Stimulated activated CD4-positive, alpha-beta T cell treated with anti-CD3 and anti-CD28 coated beads, Interleukin-1b, Interleukin-23, amount 100 ng/mL, for 1 hour (primary cell): ENCODE measurements at places on chromosomes 2 and 18.
A peak's percentile ranks its signal among the peaks of the same experiment; 100 is the strongest.

- no peak for DNase-seq
These were observed 11.7 kb downstream of the COLEC11 start for GRCh38 chr2:3606370-3607201.

GRCh38 chr2:184004948-184005672, 593.2 kb upstream of the ZNF804A start:
- no peak for DNase-seq

DNA sequence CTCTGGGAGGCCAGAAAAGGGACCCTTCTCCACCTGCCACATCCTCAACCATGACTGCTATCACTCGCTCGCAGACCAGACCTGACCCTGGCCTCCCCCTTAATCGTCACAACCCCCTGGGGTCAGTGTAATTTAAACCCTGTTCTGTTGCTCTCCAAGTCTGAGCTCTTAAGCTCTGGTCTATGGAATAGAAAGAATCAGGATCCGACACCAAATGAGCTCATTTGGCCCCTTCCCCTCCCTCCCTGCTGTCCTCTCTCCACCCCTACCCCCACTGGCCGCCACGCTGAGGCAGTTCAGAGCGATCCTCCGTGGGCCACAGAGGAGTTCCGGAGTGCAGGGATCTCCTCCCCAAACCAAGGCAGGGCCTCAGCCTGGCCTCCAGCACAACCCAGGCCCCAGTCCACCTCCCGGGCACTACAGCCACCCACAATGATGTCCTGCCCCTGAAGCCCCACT, 5.3 kb downstream of the DNMT3A start:
- DNase-seq: no peak

GRCh38 chr2:201116959-201117734, 1.2 kb downstream of the CFLAR start:
- DNase-seq: no peak

DNA sequence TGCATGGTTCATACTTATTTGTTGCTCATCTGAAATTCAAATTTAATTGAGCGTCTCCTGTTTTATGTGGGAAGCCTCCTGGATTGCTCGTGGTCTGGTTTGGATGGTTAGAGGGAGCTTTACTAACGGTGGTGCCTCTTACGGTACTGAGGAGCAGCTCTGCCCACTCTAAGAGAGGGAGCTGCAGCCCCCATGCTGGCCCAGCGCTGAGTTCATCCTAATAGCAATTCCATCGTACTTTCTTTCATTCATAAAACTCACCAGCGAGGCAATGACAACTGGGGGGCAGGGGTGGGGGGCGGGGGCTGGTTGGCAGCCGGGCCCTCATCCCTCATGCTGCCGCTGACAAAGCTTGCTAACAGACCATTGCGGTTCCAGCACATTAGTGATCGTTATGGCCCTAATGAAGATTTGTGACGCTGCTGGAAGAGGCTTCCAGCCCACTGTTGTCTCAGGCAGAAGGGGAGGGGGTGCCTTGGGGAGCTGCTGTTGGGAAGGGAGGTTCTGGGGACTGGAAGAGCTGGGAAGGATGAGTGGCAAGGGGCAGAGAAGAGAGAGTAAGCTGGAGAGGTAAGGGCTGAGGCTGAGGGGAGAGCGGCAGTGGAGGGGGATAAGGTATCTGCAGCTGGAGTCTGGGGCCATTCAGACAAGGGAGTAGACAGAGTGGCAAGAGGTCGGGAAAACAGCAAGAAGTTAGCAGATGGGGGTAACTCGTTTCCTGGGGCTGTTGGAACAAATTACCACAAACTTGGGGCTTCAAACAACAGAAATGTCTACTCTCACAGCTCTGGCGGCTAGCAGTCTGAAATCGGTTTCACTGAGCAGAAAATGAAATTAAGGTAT, 238.1 kb downstream of the LPIN1 start:
- no peak for DNase-seq

DNA sequence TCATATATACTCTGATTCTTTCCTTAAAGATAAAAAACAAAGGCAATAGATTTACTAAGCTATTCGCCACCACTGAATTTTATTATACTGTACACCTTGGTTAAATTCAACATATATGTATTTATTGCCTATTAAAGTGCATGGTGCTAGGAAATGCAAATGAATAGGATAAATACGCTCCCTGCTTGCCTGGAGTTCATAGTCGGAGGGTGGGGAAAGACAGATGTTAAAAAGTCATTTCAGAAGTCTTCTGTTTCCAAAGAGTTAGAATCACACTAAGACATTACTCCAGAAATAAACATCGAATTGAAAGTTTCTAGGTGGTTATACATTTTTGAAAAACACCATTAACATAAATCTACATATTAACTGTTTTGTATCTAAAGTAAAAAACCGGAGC, 19.8 kb downstream of the C1D start:
- no peak for DNase-seq

GRCh38 chr18:45852631-45853030, 27.2 kb downstream of the SIGLEC15 start:
- DNase-seq: no peak

- no peak for DNase-seq
These were observed 970 bp upstream of the ADCYAP1 start for GRCh38 chr18:903701-904100.

DNA sequence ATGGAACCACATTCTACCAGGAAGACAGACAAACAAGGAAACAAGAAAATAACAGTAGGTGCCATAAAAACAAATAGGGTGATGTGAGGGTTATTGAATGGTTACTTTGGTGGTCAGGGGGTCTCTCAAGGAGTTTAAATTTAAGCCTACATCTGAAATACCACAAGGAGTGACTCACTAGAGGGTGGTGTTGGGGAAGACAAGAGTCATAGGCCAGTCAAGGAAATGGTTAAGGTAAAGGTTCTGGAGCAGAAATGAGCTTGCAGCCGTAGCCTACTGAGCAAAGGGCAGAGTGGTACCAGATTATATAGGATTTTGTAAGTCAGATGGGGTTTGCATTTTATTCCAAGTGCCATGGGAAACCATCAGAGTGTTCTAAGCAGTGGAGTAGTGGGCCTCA, 135.6 kb upstream of the DAPL1 start:
- DNase-seq: no peak

- no peak for DNase-seq
These were observed 44.5 kb downstream of the TNS1 start for GRCh38 chr2:217958206-217958883.

GRCh38 chr18:59696311-59697235, 650 bp downstream of the CCBE1 start:
- no peak for DNase-seq

DNA sequence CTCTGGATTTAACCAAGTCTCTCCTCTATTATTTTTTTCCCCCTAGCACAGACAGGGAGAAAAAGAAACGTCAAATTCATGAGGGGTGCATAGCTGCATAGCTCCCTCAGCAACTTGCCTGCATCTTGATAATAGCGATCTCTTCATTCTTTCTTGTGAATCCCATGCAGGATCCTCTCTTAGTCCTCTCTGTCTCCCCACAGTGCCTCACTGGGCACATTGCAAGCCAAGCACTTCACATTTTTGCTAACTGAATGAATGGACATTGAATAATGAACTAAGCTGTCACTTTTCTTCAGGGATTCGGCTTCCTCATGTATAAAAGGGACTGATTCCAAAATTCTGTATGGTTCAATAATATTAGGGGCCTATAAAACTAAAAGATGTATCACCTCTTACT, 2.9 kb upstream of the EPB41L3 start:
- DNase-seq: no peak

DNA sequence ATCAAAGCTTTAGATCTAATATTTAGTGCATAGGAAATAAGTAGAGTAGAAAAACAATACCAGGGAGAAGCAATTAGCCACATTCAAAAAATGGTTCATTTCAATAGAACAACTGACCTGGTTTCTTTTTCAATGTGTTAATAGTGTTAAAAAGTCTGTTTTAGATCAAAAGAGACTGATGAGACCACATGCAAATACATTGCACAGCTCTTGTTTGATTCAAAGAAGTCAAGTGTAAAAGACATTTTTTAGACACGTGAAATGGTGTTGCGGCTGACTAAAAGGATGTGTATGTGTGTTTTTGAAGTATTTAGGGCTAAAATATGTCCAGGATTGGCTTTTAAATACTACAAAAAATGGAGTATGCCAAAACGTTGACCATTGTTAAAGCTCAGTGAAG, 1.2 kb upstream of the AOX1 start:
- no peak for DNase-seq

GRCh38 chr2:102841107-102841840, 79.4 kb downstream of the TMEM182 start:
- DNase-seq: no peak

GRCh38 chr18:11654736-11655605, 34.1 kb upstream of the GNAL start:
- DNase-seq: no peak

- DNase-seq: no peak
These were observed 97.4 kb downstream of the ADAM23 start for GRCh38 chr2:206540757-206541156.

DNA sequence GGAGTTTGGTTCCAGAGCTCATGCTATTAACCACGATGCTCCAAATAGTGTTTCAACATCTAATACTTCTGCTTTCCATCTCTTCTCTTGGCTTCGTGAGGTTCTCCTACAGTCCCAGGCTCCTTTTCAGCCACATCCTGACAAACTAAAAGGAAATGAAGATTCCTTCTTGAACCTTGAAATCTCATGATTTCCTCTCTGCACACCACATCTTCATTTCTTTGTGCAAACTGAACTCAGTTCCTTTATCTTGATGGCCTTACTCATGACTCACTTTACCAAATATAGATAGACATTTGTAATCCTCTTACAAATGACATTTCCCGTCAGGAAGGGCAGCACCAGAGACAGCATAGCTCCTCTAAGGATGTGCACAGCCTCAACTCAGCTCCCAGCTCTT, 50.0 kb upstream of the ITGA4 start:
- DNase-seq: no peak

DNA sequence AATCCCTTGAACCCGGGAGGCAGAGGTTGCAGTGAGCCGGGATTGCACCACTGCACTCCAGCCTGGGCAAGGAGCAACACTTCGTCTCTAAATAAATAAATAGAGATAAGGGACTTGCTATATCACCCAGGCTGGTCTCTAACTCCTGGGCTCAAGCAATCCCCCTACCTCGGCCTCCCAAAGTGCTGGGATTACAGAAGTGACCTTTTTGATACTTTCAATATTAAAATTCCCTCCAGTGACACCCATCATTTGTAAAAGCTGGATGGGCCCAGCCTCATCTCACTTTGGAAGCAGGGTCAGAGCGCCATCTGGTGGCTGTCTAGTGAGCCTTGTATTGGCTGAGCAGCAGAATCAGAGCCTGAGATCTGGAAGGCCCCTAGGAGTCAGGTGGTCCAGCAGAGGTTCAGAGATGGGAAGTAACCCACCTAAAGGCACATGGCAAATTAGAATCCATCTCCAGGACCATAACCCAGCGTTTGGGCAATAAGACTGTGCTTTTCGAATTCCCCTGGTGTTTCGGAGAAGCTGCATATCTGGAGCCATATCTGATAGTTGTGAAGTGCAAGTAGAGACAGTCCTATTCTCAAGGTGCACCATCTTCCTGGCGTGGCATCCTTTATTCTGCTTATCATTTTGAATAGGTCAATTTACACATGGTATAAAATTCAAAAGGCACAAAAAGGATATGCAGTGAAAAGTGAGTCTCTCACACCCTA, 18.3 kb upstream of the SLC35F6 start:
- DNase-seq: peak; percentile 39

GRCh38 chr2:39069136-39069515, 51.7 kb downstream of the SOS1 start:
- no peak for DNase-seq

GRCh38 chr2:10389573-10389972, 58.6 kb downstream of the ODC1 start:
- DNase-seq: no peak

- peak; percentile 65 for DNase-seq
These were observed at the start of gene SNRNP27 for GRCh38 chr2:69893684-69894551. SNRNP27 (plus strand) TSS chr2:69893956; CDS start chr2:69893985, 29 bp downstream.

DNA sequence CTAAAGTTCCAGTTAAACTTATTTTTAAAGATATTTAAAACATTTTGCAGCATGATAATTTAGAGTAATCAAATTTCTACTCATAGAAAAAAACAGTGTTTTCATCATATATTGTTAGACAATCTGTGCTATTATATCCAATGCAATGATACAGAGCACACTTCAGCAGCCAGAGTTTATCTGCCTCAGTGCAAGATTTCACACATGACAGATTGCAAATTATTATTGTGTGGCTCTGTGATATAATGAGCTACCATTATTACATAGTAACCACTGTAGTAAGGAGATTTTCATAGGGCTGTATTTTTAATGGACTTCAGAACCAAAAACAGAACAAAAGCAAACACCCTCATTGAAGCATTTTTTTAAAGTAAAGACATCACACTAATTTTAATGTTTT, 762.4 kb downstream of the DSC3 start:
- DNase-seq: no peak

DNA sequence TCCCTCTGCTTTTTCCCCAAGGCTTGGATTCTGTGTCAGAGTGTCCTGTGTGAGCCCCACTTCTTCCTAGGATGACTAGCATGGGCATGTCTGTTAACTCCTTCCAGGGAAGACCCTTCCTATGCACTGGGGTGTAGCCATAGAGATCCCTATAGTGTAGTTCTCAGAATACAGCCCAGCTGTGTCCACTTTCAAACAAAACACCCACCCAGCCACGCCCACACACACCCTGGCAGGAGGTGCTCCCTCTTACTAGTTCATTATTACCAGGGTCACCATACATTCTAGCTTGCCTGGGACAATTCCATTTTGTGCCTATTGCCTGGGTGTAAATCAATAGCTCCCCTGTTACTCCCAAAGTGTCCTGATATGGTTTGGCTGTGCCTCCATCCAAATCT, 195.6 kb downstream of the MYCN start:
- no peak for DNase-seq

DNA sequence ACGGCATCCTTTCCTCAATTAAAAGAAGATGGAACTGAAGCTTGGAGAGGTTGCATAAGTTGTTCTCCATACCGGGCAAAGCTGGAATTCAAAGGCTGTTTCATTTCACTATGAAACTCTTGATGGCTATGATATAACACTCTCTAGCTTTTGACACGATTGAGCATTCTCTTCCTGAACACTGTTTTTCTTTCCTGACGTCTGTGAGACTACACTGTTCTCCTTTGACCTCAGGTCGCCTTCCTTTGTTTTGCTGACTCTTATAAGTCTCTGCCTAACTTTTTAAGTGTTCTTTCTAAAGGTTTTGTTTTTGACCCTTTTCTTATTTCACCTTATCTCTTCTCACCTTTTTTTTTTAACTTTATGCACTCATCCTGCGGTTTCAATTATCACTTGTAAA, 261.8 kb upstream of the LINC00305 start:
- no peak for DNase-seq
